Stimulated activated CD8-positive, alpha-beta memory T cell treated with anti-CD3 and anti-CD28 coated beads, Interleukin-4, amount 100 ng/mL, for 1 hour (primary cell): ENCODE measurements at places on chromosomes 11 and 22.

DNA sequence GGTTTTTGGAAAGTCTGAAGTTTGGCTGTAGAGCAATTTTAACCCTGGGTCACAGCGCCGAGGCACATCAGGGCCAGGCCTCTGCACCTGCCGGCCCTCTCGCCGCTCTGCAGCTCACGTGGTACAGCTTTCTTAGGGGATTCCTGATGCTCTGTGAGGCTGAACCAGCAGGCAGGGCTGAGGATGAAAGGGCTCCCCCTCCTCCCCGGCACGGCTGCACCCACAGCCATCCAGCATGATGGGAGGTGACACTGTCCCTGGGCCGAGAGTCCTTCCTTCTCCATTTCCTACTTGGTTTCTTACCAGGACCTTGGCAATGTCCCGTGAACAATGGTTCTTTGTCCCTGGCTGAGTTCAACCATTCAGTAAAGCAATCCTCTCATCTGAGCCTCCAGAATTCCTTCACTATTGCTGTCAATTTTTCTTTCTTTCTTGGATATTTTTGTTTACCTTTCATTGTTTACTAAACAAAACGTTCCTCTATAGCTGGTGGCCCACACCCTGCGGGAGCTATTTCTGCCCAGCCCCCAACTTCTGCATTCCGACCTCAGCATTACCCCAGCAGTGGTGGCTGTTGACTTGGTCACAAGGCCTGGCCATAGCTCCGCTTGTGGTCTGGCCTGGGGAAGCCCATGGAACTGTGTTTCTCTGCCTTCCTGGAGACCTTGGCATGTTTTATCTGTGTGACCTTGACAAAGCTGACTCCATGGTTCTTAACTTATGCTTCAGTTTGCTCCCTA, 172.8 kb upstream of the B3GAT1 start:
- DNase-seq = no peak

DNA sequence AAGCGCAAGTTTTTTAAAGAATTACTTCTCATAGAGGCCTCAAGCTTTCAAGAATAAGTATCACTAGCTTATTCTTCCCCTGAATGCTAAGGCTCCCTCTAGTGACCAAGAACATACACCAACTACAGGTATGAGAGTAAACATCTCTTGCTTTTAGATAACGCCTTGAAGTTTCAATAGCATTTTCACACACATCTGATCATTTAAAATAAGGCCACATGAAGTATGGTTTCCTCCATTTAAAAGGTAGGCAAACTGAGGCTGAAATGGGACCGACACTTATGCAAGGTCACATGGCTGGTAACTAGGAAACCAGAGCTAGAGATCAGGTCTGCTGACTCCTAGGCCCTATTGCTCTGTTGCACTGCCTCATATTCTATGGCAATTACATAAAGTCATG, 66.5 kb downstream of the CCDC34 start:
- no peak for DNase-seq

DNA sequence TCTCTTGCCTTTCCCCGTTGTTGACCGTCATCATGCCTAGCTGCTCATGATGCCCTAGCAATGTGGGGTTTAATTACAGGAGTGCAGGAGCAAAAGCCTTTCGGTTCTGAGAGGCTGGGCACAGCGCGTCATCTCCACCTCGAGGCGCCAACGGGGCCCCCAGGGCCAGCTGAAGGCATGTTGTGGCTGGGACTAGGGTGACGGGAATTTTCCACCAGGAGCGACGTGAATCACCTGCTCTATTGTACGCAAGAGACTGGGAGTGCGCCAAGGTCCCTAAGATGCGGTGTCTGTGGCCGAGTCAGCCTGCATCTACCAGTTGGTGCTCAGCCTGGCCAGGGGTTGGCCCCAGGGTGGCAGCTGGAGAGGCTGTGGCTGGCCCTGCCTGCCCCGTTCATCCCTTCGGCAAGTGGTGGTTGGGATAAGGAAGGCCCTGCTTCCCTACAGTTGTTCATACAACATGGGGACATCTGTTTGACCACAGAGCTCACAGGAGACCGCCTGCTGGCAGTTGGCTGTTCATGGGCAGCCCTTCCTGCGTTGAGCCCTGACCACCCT, 1175.6 kb downstream of the BRD1 start:
- no peak for DNase-seq

DNA sequence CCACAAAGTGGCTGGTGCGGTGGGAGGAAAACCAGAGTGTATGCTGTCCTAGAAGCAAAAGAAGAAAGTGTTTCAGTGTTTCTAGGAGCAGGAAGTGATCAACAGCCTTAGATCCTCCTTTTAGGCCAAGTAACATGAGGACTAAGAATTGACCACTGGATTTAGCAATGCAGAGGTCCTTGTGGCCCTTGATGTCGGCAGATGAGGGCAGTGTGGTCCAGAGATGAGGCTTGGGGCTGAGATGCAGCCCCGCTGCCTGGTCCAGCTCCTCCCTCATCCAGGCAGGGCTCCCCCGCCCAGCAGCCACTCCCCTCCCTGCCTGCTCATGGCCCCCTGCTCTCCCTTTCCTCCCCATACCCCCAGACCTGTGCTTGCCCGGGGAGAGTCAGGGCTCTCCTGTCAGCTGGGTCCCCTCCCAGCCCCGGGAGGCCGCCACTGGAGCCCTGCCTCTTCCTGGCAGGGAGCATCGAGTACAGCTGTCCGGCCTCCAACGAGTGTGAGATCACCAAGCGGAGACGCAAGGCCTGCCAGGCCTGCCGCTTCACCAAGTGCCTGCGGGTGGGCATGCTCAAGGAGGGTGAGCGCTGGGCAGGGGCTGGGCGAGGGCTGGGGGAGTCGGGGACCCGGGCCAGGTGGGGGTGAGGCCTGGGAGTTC, 3.7 kb downstream of the TRMT112 start:
- no peak for DNase-seq

DNA sequence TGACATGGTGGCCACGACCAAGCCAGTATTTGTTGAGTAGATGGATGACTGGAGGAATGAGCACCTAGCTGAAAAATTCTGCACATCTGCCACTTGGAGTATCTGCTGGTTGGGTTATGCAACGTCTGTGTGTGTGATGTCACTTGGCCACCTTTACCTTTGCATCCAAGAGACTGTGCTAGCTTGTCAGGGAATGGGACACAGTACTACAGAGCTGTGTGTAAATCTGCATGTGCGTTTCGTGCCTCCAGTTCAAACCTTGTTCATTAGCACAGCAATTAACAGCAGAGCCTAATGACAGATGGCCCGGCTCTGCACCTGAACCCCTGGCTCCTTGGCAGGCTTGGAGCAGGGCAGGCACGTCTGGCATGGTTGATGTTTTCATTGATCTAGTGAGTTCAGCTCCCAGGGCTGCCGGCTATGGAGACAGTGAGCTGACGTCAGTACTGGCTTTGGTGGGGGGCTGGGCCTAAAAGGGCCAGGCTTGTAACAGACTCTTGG, 188.4 kb upstream of the NAV2 start:
- no peak for DNase-seq

DNA sequence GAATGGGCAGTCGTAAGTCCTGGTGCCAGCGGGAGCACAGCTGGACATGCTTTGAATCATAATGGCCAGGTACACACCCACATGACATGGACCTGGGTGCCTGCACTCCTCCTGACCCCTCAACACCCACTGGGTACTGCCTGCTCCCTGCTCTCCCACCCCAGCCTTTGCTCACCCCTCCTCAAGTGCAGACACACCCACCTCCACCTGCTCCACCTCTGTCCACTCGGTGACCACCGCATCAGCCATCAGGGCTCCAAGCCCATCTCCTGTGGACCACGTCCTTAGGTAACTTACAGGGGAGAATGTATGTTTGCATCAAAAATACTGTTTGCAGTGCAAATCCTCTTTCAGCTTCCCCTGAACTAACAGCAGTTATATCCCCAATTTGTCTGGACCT, 214.6 kb downstream of the BRD1 start:
- no peak for DNase-seq

DNA sequence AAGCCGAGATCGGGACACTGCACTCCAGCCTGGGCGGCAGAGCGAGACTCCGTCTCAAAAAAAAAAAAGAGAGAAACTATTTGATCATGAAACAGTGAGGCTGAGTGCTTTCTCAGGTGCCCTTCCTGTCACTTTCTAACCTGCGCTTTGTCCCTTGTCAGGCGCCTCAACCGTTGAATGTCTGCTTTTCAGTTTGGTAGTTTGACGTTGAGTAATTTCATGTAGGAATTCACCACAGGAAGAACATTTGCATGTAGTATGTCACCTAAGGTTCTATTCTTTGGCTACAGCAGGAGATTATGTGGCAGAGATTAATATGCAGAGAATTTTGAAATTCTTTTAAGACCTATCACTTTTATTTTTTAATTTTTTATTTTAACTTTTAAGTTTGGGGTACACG, 57.2 kb downstream of the PPFIA1 start:
- no peak for DNase-seq

GRCh38 chr11:78606667-78607066, 32.0 kb upstream of the NARS2 start:
- no peak for DNase-seq

GRCh38 chr11:128323381-128323780, 264.0 kb downstream of the ETS1 start:
- no peak for DNase-seq

GRCh38 chr11:126839496-126839895, 161.1 kb downstream of the KIRREL3 start:
- DNase-seq = no peak

GRCh38 chr11:20450829-20451228, 63.3 kb downstream of the PRMT3 start:
- DNase-seq = no peak

DNA sequence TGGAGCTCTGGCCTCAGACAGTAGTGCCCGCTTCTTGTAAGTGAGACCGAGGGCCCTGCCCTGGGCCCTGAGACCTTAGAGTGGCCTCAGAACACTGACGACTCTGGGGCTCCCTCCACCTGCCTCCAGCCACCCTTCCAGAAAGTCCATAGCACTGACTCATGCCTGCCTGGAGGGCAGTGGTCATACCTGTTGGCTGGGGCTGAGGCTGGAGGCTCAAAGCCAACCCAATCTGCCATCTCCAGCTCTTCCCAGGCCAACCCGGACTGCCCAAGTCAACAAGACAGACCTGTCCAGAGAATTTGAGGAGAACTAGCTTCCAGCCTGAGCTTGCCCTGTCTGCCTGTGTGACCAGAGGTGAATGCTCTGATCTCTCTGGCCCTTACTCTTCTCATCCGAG, 66.9 kb upstream of the TTLL12 start:
- DNase-seq = no peak

DNA sequence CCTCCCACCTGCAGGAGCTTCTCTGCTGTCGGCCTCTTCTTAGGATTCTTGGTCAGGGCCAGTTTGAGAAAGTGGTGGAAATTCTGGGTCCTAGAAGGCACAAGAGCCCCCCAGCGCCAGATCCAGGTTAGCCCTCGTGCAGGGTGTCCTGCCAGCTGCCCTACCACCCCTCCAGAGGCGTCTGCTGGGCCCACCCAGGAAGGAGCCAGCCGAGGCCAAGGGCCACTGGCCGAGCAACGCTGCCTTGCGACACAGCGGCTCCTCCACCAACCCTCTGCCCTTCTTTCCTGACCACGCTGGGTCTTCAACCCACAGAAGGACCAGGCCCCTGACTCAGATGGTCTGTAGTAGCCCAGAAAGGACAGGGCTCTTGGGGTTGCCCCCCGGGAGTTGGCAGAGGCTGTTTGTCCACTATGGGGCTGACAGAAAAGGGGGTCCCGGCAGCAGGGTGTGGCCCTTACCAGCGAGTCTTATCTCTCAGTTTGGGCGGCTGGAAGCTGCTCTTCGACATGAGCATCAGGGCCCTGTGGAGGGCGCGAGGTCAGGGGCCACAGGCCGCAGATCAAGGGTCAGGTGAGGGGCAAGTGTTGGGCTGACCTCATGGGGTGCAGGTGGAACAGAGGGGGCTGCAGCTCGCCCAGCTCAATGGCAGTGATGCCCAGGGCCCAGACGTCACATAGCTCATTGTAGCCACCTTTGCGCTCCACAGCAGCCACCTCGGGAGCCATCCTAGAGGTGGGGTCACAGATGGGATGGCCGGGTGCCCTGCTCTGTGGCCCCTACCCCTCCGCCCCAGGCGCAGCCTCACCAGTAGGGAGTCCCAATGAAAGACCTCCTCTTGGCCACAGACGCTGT, 2.5 kb downstream of the MAP4K2 start:
- DNase-seq = no peak

DNA sequence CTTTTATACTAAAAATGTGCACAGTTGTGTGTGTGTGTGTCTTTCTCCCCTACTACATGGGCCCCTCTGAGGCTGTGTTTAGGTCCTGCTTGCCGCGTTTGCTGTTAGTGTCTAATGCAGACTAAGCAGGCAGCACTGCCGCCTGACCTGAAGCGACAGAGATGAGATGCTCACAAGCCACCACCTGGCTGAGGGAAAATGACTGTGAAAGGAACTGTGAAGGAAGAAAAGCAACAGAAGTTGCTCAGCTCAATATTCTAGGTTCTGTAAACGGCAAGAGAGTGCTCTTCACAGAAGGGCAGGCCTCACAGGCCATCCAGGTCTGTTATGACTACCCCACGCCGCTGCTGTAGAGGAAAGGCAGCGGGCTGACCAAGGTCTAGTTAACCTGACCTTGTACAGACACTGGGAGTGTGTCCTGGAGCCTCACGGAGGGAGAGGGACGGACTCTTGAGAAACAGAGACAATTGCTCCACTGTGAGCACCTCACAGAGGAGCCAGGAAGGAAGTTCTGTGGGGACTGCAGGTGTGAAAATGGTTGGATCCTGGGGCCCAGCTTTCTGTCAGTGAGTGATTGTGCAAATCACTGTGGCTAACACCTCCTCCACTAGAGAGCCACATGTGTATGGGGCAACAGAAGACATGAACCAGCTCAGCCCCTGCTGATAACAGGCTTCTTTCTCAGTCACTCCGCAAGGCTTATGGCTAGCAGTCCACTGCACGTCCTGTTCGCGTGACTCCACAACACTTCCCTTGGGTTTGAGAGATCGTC, 31.3 kb upstream of the YPEL1 start:
- DNase-seq = peak; percentile 28

- no peak for DNase-seq
Observed at GRCh38 chr22:43015677-43016042, 711 bp upstream of the PACSIN2 start.

DNA sequence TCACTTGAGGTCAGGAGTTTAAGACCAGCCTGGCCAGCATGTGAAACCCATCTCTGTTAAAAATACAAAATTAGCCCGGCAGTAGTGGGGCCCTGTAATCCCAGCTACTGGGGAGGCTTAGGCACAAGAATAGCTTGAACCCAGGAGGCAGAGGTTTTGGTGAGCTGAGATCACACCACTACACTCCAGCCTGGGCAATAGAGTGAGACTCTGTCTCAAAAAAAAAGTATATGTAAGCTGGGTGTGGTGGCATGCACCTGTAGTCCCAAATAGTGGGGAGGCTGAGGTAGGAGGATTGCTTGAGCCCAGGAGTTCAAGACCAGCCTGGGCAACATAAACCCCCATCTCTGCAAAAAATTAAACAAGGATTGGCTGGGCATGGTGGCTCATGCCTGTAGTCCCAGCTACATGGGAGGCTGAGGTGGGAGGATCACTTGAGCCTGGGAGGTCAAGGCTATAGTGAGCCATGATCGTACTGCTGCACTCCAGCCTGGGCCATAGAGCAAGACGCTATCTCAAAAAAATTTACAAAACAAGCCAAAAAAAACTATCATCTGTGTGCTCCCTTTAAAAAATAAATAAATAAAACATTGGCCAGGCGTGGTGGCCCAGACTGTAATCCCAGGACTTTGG, 10.8 kb downstream of the CRKL start:
- no peak for DNase-seq

GRCh38 chr22:40276996-40277823, 69.1 kb upstream of the ADSL start:
- DNase-seq = no peak
